ELF-1 (cell line): ENCODE measurements at places on chromosomes 4 and X.

DNA sequence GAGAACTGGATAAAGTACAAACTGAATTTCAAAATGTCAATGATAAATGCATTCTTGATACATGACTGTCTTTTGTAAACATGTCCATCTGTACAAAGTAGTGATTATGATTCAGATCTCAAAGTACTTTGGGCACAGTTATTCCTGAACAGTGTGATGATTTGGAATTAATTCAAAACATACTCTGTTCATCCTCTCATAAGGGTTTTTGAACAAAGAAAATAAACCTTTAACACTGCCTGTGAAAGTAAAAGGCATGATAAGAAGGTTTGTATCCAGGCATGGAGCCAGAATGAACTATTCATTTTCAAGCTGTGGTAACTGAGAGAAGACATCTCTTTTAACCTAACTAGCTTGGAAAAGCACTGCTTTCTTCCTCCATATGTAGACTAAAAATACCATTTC lies 883 bp upstream of the KLHL4 start:
- DNase-seq: no peak

DNA sequence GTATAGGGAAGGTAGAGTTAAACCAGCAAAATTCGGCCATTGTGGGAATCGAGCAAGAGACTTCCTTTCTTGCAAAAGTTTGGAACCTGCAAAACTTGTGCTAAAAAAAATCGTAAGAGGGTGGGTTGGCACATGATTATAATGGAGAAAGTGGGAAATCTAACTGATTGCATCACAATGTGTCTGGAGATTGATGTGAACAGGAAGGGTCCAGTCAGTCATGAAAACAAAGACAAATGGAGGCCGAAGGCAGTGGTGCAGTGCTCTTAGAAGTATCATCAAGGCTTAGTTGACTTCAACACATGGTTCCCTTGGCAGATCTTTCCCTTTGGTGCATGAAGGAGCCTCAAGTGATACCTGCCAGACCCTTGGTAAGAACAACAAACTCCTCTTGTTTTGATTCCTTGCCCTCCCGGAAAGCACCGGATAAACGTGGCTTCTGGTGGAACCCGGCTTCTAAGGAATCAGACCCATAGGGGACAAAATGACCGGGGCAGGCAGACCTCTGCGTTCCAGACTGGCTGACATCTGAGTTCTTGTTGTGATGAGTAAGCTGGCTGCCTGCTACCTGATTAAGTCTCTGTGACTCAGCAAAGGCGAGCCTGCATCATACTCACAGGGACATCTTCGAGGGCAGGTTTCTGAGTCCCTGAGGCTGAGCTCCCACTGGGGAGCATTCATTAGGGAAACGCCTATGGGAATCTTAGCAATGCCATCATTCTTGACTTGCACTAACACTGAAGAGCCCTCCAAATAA lies 87.7 kb upstream of the MAP3K15 start:
- peak; percentile 80 for DNase-seq

- DNase-seq: no peak
Observed at GRCh38 chrX:134541906-134542305, 81.9 kb downstream of the HPRT1 start.

- peak; percentile 81 for DNase-seq
Observed at GRCh38 chrX:37860721-37861120, 13.3 kb upstream of the DYNLT3 start.

DNA sequence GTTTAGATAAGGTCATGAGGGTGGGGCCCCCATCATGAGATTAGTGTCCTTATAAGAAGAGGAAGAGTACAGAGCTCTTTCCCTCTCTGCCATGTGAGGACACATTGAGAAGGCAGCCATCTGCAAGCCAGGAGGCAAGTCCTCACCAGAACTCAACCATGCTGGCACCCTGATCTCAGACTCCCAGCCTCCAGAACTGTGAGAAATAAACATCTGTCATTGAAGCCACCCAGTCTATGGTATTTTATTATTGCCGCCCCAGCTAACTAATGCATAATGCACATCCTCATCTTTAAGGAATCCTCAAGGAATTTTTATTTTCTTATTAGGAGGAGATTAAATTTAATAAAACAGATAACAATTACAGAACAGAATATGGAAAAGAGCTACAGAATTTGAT lies 16.7 kb upstream of the EXOSC9 start:
- no peak for DNase-seq

- no peak for DNase-seq
Observed at GRCh38 chrX:132068405-132068804, 45.3 kb downstream of the STK26 start.

GRCh38 chrX:136586386-136586785 lies 54.4 kb downstream of the VGLL1 start:
- DNase-seq: no peak

GRCh38 chrX:150258463-150259430 lies 104.4 kb upstream of the MAMLD1 start:
- DNase-seq: no peak

GRCh38 chrX:119647552-119648420 lies 41.6 kb upstream of the NKRF start:
- no peak for DNase-seq

- DNase-seq: no peak
Observed at GRCh38 chr4:188433741-188434315, 294.6 kb downstream of the TRIML1 start.

DNA sequence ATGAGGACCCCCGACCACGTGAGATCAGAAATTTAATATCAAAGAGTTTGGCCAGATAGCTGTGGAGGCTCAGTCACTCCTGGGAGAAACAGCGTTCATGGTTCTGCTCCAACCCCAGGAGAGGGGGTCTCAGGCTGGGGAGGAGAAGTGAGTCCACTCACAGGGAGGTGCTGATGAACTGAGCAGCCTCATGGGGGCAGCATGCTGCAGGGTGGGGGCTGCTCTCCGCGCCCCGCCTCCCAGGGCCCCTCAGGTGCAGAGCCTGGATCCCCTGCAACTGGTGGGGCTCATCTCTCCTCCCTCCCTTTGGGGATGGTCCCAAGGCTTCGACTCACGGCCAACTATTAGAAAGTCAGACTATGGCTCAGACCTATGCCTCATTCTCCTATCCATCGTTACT lies 26.6 kb upstream of the C4orf50 start:
- peak; percentile 36 for DNase-seq

- DNase-seq: peak; percentile 20
Observed at GRCh38 chrX:123924186-123924585, 37.3 kb upstream of the STAG2 start.

- DNase-seq: no peak
Observed at GRCh38 chr4:104593019-104593418, 98.3 kb upstream of the CXXC4 start.

GRCh38 chrX:446245-446644 lies 59.5 kb upstream of the PPP2R3B start:
- peak; percentile 59 for DNase-seq
